HS-5 (cell line): ENCODE measurements at places on chromosomes 1 and 21.

DNA sequence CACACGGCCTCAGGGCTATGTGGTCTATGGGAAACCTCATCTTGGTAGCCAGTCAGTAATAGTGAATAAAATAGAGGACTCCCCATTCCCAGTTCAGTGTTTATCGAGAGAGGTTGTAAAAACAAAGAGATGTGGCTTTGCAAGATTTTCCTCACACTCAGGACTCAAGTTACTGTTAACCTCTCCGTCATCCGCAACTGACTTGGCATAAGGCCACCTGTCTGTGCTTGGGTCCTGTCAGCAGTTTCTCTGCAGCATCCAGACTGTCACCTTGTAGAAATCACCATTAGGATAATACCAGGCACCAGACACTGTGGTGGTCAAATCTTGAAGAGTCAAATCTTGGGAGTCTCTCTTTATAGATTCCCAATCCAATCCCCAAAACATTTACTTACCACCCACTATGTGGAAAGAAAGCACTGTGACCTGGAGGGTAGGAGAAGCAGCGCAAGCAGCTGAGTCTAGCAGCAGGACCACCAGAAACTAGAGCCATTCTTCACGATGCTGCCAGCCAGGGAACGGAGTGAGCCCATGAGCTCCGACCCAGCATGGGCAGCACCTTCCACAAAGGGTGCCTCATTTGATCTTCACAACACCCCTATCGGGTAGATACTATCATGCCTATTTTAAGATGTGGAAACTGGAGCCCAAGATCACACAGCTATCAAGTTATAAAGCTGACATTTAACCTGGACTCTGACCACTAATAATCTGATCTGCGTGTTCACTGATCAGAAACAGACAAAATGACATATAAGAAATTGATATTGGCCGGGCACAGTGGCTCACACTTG is 5.6 kb upstream of the GPR25 start:
- DNase-seq, result no peak

GRCh38 chr21:16199539-16199938 is 469.8 kb downstream of the USP25 start:
- no peak for DNase-seq

- DNase-seq, result no peak
Observed at GRCh38 chr21:21730512-21730911, 732.3 kb downstream of the NCAM2 start.

GRCh38 chr1:157725221-157725577 is 24.6 kb upstream of the FCRL3 start:
- DNase-seq, result no peak

- no peak for DNase-seq
Observed at GRCh38 chr1:143720087-143721023, 251.4 kb downstream of the FAM72C start.
